ENCODE measurements at places on chromosomes 16 and 17. TPM values are rescaled to one million over a fixed set of nuclear protein-coding genes. Genes with fewer than 3 reads are reported as not detected.

DNA sequence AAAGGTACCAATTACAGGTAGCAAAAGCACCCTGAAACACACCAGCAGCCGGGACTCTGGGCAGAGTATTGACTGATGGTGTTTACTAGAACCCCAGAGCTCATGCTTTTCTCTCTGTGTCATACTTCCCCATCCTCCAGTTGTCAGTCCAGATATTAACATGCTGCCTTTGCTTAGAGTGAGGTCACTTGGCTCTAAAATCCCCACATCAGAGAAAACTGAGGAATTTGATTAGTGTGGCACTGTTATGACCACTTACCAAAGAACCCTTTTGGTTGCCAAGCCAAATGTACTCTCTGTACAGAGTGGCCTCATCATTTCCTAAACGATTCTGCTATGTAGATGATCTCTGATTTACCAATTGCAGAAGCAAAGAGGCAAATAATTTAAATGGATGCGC is 80.4 kb downstream of the ABCC12 start:
- no peaks in the 10 kb centered on the region for H3K36me3 ChIP-seq
- H3K27ac ChIP-seq: no peak overlapping the region
- no peak for DNase-seq
- H3K4me3 ChIP-seq: no peak overlapping the region

GRCh38 chr16:86027373-86028126 is 128.6 kb downstream of the IRF8 start:
- peaks cover 26% of the 10 kb centered on the region for H3K27me3 ChIP-seq
- no peak overlapping the region for H3K27ac ChIP-seq
- no peak overlapping the region for H3K4me3 ChIP-seq

Gene CDH11
- 936 TPM for total RNA-seq

DNA sequence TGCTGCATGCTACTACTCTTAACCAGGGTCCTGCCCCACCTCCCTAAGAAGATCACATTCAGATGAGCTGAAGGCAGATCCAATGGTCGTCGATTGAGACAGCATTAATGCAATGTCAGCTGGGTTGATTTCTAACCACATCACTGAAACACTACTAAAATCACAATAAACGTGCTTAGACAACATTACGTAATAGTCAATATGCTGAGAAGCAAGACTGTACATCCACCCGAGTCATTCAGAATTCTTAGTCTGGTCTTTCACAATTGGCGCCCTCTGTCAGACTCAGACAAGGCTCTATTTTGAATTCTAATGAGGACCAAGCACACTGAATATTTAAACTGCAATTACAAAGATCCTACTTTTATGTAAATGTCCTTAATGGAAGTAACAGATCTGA is 205.2 kb downstream of the STX8 start:
- no peaks in the 10 kb centered on the region for H3K36me3 ChIP-seq
- no peaks in the 10 kb centered on the region for H3K27me3 ChIP-seq
- H3K27ac ChIP-seq: peak overlapping the region; percentile 78
- no peak overlapping the region for H3K4me3 ChIP-seq

- H3K27me3 ChIP-seq: no peaks in the 10 kb centered on the region
- no peaks in the 10 kb centered on the region for H3K36me3 ChIP-seq
- peaks cover 56% of the 10 kb centered on the region for H3K4me1 ChIP-seq
- H3K4me3 ChIP-seq: no peak overlapping the region
- H3K27ac ChIP-seq: peak overlapping the region; percentile 17
Observed at GRCh38 chr17:66353937-66354401, 51.6 kb downstream of the PRKCA start.

Gene CPHXL2
- total RNA-seq: not detected

- H3K27ac ChIP-seq: no peak overlapping the region
- no peak overlapping the region for H3K4me3 ChIP-seq
- no peaks in the 10 kb centered on the region for H3K4me1 ChIP-seq
- no peaks in the 10 kb centered on the region for H3K36me3 ChIP-seq
Observed at GRCh38 chr17:2571523-2572303, 21.7 kb upstream of the PAFAH1B1 start.

GRCh38 chr16:78624366-78624765 is 524.9 kb downstream of the WWOX start:
- H3K27me3 ChIP-seq: no peaks in the 10 kb centered on the region
- no peak overlapping the region for H3K27ac ChIP-seq
- H3K36me3 ChIP-seq: no peaks in the 10 kb centered on the region
- DNase-seq: no peak

Gene SPATA22
- not detected for total RNA-seq

Gene C16orf46
- total RNA-seq: 0.36 TPM

Gene IRX6
- not detected for total RNA-seq

DNA sequence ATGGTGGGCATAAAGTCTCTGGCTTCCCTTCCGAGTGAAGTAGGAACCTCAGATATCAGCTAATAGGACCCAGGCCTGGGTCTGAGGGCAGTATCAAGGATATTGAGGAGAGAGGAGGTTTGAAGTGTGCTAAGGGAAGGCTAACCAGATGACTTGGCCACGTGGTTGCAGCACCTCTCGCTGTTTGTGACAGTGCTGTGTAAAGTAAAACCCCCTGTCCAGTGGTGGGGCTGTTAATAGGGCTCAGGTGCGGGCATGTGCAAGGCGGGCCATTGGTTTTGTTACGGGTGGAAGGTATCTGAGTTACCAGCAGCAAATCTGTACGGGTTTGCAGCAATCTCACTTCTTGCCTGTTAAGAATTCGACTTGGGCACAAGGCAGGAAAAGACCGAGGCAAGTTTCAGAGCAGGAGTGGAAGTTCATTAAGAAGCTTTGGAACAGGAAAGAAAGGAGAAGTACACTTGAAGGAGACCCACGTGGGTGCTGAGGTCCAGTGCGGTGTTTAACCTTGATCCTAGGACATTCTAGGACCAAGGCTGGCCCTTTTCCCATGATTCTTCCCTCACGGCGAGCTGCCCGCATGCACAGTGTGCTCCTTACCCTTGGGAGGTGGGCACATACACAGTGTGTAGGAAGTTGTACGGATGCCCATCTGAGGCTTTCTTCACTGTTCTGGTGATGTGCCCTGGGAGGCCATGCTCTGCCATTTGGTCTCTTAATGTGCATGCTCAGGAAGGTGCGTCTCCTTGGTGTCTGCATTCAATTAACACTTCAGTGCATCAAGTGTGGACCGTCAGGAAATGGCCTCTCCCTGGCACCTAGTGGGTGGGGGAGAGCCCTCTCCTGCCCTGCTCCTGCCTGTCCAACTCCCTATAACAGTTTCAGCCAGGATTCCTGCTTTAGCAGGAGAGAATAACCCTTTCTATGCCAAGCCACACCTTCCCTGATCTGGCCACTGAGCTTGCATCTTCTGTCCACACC is 20.3 kb downstream of the SGF29 start:
- no peak overlapping the region for H3K27ac ChIP-seq
- peaks cover 21% of the 10 kb centered on the region for H3K4me1 ChIP-seq
- DNase-seq: no peak
- H3K4me3 ChIP-seq: no peak overlapping the region
- H3K36me3 ChIP-seq: peaks cover 1% of the 10 kb centered on the region

DNA sequence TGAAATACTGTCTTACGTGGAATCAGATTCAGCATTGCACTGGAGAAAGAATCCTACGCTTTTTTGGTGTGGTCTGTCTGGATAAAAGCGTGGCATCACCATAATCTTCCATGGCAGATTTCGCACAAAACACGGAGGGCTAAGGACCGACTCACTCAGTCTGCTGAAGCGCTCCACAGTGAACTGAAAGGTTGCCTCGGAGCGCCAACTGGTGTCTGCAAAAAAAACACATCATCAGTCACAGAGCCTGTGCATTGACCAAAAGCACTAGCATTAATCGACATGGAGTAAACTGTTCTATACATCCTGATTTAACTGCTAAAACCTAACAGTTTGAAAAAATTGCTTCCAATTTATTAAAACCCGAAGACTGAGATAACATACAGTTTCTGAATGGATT is 40.5 kb downstream of the USP7 start:
- DNase-seq: no peak
- no peak overlapping the region for H3K27ac ChIP-seq
- H3K4me3 ChIP-seq: no peak overlapping the region
- no peaks in the 10 kb centered on the region for H3K27me3 ChIP-seq
- peaks cover 32% of the 10 kb centered on the region for H3K36me3 ChIP-seq

Gene ALOX12B
- total RNA-seq: not detected

DNA sequence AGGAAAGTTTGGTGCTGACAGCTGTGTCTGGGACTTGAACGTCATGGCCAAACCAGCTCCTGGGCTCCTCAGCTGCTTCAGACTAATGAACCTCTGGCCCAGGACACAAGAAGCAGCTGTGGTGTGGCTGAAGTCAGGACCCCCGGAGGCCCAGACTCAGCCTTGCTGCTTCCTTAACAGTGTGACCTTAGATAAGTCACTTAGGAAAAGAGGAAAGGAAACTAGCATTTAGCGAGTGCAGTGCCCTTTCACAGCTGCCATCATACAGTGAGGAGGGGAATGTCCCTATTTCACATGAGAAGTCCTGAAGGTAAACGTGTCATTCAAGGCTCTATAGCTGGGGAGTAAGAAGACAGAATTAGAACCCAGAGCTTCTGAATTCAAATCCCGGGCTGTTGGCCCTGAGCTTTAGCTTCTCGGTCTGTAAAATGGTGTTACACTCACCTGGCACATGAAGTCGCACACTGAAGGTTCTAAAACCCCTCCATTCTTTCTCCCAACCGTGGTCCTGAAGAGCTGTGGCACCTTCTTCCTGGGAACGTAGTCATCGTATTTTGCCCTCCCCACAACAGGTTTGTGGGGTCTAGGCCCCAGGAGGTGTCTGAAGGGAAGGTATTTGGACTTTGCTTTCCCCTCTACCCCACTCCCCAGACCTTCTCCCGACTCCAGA is 910 bp upstream of the RAMP2 start:
- H3K27me3 ChIP-seq: peaks cover 8% of the 10 kb centered on the region
- H3K36me3 ChIP-seq: no peaks in the 10 kb centered on the region
- H3K4me1 ChIP-seq: peaks cover 16% of the 10 kb centered on the region

DNA sequence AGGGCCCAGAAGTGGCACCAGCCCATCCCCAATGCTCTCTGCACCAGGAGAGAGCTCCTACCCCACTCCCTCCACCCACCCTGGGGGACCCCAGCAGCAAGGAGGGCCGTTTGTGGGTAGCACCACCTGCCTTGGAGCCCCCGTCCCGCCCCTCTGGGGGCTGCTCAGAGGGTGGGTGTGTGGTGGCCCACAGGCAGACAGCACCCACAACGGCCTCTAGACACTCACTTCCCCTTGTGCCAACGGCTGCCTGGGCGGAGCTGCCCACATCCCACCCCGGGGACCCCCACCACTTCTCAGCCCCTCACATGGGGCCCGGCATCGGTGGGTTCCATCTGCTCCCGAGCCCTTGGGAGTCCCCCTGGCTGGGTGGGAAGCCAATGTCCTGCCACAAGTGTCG is 33.3 kb downstream of the BAHCC1 start:
- H3K4me1 ChIP-seq: peaks cover 27% of the 10 kb centered on the region
- peak overlapping the region; percentile 41 for H3K27ac ChIP-seq
- no peaks in the 10 kb centered on the region for H3K27me3 ChIP-seq
- no peak for DNase-seq

GRCh38 chr17:5665164-5665563 is 80.9 kb upstream of the NLRP1 start:
- H3K4me1 ChIP-seq: no peaks in the 10 kb centered on the region
- no peaks in the 10 kb centered on the region for H3K36me3 ChIP-seq
- H3K27me3 ChIP-seq: peaks cover 32% of the 10 kb centered on the region
- no peak overlapping the region for H3K4me3 ChIP-seq
- DNase-seq: no peak

DNA sequence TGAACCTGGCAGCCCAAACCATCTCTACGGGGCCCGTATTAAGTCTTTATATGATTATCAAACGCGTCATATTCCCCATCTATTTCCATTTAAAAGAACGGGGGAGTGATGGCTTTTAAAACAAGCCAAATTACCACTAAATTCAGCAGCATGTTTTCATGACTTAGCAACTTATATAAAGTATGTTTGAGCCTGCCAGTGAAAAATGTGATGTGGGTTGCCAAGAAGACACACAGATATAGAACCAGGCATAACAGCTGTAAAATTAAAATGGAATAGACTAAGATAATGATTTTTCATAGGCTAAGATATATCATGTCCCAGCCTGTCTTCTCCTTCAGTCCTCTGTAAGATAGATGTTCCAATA is 44.8 kb upstream of the HSBP1 start:
- peaks cover 2% of the 10 kb centered on the region for H3K36me3 ChIP-seq
- no peak overlapping the region for H3K27ac ChIP-seq
- no peak for DNase-seq
- no peaks in the 10 kb centered on the region for H3K27me3 ChIP-seq
- H3K4me1 ChIP-seq: no peaks in the 10 kb centered on the region

GRCh38 chr17:65049085-65049756 is 7.3 kb downstream of the GNA13 start:
- H3K27ac ChIP-seq: peak overlapping the region; percentile 41
- no peak overlapping the region for H3K4me3 ChIP-seq
- H3K27me3 ChIP-seq: no peaks in the 10 kb centered on the region
- H3K36me3 ChIP-seq: peaks cover 28% of the 10 kb centered on the region

Gene TAF1C
- 22.2 TPM for total RNA-seq

Gene NPIPA2
- 11.5 TPM for total RNA-seq

Gene SGCA
- total RNA-seq: 1.3 TPM

Gene ST6GALNAC1
- total RNA-seq: not detected

GRCh38 chr16:27503662-27504061 is 46.1 kb downstream of the GTF3C1 start:
- no peaks in the 10 kb centered on the region for H3K4me1 ChIP-seq
- DNase-seq: no peak
- no peak overlapping the region for H3K4me3 ChIP-seq
- H3K27me3 ChIP-seq: no peaks in the 10 kb centered on the region
- peaks cover 71% of the 10 kb centered on the region for H3K36me3 ChIP-seq
- H3K27ac ChIP-seq: no peak overlapping the region
